ENCODE measurements at places on chromosomes 3 and 15.

DNA sequence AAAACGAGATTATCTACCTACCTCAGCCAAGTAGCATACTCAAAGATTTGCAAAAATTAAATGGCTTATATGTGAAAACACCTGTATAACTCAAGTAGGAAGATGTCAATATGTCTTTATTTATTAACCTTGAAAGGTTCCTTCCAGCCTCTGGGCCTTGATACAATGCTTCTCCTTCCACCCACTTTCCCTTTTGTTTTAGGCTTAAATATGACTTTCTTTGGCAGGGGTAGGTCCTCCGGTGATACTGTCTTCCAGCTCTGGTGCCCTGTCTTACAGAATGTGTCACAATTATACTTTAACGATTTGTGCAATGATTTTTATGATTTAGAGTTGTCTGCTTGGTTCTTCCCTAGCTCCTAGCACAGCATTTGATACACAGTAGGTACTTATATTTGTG, 4.1 kb downstream of the LINS1 start:
- DNase-seq = no peak

GRCh38 chr15:44722011-44722410, 10.7 kb downstream of the B2M start:
- no peak for DNase-seq

DNA sequence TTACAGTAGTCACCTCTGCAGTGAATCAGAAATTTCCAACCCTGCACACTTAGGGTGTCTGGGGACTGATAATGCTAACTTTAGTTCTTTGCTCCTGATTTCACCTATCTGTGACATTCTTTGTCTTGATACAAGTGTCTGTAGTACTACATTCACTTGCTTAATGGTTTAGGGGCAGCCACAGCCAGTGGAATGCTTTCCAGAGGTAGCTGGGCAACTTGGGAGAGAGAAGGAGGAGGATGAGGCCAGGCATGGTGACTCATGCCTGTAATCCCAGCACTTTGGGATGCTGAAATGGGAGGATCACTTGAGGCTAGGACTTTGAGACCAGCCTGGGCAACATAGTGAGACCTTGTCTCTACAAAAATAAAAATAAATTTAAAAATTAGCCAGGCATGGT, 8.5 kb downstream of the BAHD1 start:
- DNase-seq = no peak

DNA sequence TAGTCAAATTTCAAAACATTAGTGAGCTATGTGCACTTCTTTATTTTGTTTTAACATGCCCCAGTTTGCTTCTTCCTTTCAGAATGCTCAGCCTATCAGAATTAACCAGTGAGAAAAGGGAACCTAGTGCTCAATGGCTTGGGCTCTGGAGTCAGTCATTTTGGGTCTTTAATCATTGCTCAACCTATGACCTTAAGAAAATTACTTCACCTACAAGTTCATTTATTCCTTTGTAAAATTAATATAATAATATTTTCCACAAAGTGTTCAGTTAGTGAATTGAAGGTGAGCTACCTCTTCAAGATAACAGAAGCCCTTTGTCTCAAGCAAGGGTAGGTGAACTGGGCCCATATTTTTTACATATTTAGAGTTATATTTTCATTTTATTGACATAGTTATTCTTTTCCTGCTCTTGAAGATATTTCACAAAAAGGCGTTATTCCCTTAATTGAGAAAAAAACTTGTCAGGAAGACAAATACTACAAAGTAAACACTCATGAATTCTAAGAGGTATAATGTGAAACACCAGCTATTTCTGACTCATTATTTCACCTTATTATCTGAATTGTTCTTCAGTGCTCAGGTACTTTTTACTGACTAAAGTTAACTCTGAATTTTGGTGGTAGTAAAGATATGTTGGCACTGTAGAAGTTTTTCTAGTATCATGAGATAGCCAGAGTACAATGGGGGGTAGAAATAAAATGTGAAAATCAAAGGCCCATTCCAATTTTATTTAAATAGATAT, 415.5 kb downstream of the NAALADL2 start:
- DNase-seq = peak; percentile 33

DNA sequence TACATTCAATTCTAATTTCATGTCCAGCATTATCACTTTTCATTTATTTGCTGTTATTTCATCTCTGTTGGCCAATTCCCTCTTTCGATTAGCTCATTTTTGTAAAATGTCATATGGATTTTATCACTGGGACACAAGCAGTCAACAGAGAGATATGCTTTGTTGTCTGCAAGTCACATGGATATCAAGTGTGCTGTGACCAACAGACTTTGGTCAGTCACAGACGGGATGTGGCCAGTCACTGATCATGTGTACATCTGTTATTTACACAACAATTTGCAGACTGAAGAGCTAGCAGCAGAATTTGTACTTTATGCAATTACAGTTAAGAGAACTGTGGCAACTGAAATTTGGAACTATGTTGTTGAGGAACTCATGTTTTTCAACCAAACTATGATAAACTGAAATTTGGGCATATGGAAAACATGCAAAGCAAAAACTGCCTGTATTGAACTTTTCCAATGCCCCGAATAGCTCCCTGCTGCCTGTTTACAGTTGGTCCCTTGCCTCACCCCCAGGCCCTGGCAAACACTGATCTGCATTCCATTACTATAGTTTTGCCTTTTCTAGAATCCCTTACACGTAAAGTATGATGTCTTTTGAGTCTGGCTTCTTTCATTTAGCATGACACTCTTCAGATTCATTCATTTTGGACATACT, 104.4 kb downstream of the RPL22L1 start:
- no peak for DNase-seq

- DNase-seq = no peak
Measured at GRCh38 chr3:13475871-13476590, 4.1 kb upstream of the HDAC11 start.

GRCh38 chr3:56633181-56633580, 49.9 kb downstream of the TASOR start:
- no peak for DNase-seq

DNA sequence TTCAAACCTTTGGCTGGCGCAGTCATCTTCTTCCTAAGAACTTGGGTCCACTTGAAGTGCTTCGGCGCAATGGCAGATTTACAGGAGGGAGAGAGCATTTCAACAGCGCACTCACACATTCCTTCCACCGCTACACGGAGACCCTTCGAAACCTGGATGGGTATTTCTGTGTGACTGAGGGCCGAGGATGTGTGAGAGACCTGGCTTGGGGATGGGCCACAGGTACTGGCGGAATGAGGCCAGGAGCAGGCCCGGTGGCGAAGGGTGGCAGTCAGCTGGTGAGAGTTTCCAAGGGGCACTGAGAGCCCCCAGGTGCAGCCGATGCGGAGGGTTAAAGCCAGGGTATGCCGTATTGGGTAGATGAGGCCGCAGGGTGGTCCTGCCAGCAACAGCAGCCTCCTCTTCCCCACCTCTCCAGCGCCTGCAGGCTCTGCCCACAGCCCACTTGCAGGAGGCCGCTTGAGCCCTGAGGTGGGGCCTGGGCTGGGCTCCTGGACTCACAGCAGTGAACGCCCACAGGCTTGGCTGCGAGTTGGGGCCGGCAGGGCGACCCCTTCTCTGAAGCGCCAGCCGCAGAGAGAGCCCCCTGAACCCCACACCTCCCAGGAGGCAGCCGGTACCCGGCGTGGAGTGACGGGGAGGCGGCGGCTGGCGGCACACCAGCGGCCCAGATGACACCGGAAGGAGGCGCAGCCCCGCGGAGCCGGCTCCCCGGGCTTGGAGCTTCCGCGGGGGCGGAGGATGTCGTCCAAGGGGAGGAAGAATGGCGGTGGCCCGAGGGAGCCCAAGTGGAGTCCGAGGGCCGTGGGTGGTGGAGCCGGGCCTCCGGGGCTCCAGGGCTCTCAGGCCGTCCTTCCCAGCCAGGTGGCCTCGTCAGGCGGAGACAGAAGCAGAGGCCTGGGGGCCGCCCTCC, 166.5 kb downstream of the NSMCE3 start:
- DNase-seq = no peak

GRCh38 chr3:161222662-161223061, 1.6 kb downstream of the NMD3 start:
- DNase-seq = no peak

- no peak for DNase-seq
Measured at GRCh38 chr15:76200641-76201105, 110.6 kb downstream of the ETFA start.

DNA sequence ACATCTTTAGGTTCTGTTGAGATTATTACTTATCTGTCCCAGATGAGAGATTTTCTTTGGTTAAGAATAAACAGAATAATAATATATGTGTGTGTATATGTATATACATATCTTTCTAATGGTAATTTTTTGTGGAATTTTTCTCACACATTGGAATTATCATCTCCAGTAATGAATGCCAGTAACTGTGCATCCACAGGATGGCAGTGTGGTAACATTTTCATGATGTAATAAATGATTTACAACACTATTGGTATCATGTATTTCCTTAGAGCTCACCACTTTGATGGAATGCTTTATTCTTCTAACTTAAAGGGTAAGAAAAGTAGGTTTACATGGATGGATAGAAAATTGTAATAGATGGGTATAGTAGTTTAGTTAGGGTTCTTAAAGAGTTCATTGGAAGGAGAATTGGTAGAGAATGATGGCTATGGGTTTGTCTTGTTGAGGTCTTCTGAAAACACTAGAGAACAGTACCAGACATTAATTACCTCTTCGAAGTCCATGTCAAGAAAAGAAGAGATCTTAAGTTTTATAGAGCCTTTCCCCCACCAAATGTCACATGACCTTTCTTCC, 78.1 kb downstream of the STT3B start:
- no peak for DNase-seq

GRCh38 chr3:120049881-120050539, 44.2 kb downstream of the GSK3B start:
- DNase-seq = no peak

DNA sequence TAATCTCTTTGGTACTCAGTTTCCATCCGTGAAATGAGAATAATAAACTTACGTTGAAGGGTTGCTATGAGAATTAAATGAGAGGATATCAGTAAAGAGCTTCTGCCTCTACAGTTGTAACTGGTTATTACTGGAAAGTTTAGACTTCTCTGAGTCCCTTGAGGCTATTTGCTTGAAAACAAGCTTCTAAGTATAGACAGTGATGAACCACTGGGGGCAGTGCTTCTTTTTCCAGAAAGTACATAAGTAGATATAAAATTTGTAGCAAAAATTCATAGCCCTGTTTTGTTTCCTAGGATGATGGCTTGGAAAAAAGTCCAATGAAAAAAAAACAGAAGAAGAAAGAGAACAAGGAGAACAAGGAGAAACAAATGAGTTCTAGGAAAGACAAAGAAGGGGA, 87.1 kb downstream of the RGMA start:
- no peak for DNase-seq

GRCh38 chr15:71093054-71094024, 21.9 kb upstream of the THSD4 start:
- DNase-seq = peak; percentile 78

DNA sequence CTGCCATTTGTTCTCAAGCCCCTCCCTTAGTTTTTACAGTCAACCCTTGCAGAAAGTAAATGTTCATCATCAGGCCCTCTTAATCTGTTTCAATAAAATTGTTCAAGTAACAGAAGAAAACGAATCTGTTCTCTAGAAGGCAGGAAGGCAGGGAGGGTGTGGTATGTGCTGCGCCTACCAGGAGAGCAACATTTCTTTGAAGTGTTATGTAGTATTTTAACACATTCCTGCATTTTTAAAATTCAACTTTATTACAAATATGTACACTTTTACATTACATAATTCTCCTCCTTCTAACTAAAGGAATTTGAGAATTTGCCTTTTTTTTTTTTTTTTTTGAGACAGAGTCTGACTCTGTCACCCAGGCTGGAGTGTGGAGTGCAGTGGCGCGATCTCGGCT, 657.8 kb downstream of the MCTP2 start:
- no peak for DNase-seq

GRCh38 chr3:60445446-60445845, 805.8 kb downstream of the FHIT start:
- DNase-seq = no peak

DNA sequence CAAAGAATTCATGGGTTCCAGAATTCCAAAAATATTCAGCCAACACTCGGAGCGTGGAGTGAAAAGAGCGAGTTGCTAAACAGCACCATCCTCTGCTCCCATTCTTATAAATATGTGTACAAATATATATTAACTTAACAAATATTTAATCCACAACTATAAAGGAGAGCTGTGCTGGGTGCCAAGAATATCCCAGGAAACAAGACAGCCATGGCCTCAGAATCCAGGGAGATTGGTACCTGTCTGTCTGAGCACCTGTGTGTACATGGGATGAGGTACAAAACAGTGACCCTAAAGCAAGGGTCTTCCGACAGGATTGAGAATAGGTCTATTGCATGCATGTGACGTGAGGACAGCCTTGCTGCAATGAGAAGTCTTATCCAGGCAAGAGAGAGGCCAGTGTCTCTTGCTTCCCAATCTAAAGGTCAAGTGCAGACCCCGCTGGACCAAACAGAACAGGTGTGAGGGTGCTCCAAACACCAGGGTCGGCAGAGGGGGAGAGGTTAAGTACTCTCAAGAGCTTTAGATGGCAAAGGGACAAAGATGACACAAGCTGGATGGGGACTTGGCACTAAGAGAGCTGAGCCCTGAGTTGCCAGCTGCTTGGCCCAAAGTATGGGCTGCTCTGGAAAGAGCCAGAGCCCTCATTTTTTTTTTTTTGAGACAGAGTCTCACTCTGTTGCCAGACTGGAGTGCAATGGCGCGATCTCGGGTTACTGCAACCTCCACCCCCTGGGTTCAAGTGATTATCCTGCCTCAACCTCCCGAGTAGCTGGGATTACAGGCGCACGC, 36.2 kb downstream of the HOMER2 start:
- no peak for DNase-seq
